Esophagus squamous epithelium (tissue), 5 donors: ENCODE measurements at places on chromosomes 11 and 22.
A peak's percentile ranks its signal among the peaks of the same experiment; 100 is the strongest.

DNA sequence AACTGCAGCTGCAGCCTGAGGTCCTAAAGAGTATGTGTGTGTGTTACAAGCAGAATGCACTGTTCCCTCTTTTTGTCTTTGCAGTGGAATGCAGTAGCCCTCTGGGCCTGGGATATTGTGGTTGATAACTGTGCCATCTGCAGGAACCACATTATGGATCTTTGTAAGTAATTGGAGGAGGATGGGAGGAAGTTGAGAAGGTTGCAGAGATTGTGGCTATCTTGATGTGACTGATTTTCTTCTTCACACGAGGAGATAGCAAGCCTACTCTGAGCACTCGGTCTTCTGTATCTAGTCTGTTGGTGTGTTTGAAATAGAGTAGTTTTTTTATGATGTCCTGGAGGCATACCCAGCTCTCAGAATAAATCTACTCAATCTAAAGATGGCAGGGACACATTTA, 2.3 kb downstream of the RBX1 start:
- H3K36me3 ChIP-seq = peaks cover 15% of the 10 kb centered on the region
- no peak overlapping the region for H3K4me3 ChIP-seq
- peak overlapping the region; percentile 15 for H3K27ac ChIP-seq
- H3K4me1 ChIP-seq = peaks cover 16% of the 10 kb centered on the region
- H3K27me3 ChIP-seq = no peaks in the 10 kb centered on the region

DNA sequence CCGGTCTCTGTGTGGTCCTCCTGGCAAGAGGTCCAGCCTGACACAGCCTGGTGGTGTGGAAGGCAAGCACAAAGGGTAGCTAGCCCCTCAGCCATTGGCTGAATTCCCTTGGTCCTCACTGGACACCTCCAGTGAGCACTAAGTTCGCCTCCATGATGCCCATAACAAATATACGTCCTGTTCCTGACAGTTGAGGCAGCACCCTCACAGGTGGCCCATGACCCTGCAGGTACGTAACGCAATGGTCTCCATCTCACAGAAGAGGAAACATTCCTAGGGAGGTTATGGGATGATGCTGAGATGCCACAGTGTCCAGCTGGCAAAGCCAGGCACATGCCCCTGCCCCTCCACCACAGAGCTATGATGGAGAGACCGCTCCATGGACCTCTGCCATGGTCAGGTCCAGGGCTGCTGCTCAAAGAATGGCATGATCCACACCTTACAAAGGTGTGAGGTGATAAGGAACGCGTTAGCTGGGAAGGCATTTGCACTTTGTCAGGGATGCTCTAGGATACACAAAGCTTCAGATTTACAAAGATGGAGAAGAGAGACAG, 1.4 kb upstream of the GNAZ start:
- H3K27me3 ChIP-seq = no peaks in the 10 kb centered on the region
- DNase-seq = no peak
- H3K27ac ChIP-seq = no peak overlapping the region
- H3K4me1 ChIP-seq = peaks cover 26% of the 10 kb centered on the region

DNA sequence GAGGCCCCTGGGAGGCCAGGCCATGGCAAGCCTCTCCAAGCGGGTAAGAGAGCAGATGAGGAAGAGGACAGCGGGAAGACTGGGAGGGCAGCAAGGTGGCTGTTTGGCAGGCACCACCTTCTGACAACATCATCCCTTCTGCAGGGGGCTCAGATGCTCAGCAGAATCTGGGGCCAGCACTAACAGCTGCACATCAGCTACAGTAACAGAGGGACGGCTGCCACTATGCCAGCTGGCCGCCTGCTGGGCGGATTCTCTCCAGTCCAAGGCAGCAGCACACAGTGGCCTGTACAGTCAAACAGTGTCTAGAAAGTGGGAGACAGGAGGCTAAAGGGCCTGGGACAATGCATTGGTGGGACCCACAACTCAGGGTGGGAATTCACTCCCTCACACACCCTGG, 10.7 kb upstream of the TXN2 start:
- no peak overlapping the region for H3K4me3 ChIP-seq
- no peaks in the 10 kb centered on the region for H3K27me3 ChIP-seq
- H3K27ac ChIP-seq = no peak overlapping the region

GRCh38 chr11:118641397-118642019, 34.1 kb downstream of the PHLDB1 start:
- no peak overlapping the region for H3K4me3 ChIP-seq
- H3K27me3 ChIP-seq = no peaks in the 10 kb centered on the region
- H3K36me3 ChIP-seq = peaks cover 98% of the 10 kb centered on the region
- H3K27ac ChIP-seq = no peak overlapping the region
- H3K4me1 ChIP-seq = peaks cover 26% of the 10 kb centered on the region

DNA sequence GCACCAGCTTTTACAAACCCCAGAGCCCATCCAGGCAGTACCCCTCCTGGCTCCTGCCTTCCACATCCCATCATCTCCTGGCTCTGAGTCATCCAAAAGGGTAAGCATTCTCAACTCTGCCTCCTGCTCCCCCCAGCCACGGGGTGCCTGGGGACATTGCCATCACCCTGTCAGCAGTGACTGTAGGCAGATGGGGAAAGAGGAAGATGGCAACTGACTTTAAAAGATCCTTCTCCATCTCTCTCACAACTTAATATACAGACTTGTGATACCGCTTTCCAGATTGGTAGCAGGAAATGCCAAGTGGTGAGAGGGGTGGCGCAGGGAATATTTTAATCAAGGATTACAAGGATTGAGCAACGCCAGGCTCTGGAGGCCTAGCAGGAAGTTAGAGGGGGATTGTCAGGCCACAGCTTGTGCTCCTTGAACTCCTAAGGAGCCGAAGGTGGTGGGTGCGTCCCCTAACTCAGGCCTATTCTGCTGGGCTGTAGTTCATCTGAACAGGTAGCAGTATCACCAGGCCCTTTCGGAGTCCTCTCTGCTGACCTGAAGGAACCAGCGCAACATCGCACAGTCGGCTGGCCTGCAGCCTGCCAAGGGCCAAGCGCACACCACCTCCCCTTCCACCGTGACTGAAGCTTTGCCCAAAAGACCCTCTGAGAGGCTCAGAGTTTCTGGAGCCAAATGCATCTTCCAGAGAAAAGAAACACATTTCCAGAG, 83.3 kb downstream of the ZC3H12C start:
- H3K4me1 ChIP-seq = no peaks in the 10 kb centered on the region
- H3K36me3 ChIP-seq = no peaks in the 10 kb centered on the region
- H3K27me3 ChIP-seq = no peaks in the 10 kb centered on the region
- no peak for DNase-seq

GRCh38 chr11:96051820-96052219, 127.9 kb upstream of the MTMR2 start:
- H3K4me3 ChIP-seq = no peak overlapping the region
- DNase-seq = no peak
- H3K4me1 ChIP-seq = peaks cover 6% of the 10 kb centered on the region
- no peaks in the 10 kb centered on the region for H3K27me3 ChIP-seq

DNA sequence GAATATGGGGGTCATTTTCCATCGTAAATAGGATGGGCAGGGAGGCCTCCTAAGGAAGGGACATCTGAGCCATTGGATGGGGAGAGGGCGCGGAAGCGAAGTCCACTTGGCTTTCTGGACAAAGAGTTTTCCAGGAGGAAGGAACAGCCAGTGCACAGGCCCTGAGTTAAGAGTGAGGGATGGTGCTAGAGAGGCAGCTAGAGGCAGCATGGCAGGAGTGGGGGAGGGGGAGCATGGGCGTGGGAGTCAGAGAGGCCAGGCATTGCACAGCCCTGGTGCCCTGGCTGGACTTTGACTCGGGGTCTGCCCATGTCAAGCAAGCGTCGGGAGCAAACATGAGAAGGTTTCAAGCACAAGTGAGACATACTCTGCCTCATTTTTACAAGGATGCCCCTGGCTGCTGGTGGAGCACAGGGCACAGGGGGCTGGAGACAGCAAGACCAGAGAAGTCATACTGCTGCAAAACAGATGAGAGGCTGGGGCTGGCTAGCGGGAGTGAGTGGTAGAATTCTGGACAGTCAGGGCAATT, 9.0 kb downstream of the GNAZ start:
- no peaks in the 10 kb centered on the region for H3K27me3 ChIP-seq
- H3K36me3 ChIP-seq = no peaks in the 10 kb centered on the region
- no peak for DNase-seq
- H3K4me1 ChIP-seq = no peaks in the 10 kb centered on the region

- no peak overlapping the region for H3K27ac ChIP-seq
- no peaks in the 10 kb centered on the region for H3K36me3 ChIP-seq
- H3K27me3 ChIP-seq = no peaks in the 10 kb centered on the region
- no peak for DNase-seq
- peaks cover 29% of the 10 kb centered on the region for H3K4me1 ChIP-seq
- no peak overlapping the region for H3K4me3 ChIP-seq
Measured at GRCh38 chr11:34603129-34604001, 17.5 kb upstream of the EHF start.

- H3K36me3 ChIP-seq = no peaks in the 10 kb centered on the region
- no peak for DNase-seq
- no peak overlapping the region for H3K4me3 ChIP-seq
- H3K27me3 ChIP-seq = no peaks in the 10 kb centered on the region
- H3K27ac ChIP-seq = no peak overlapping the region
Measured at GRCh38 chr11:132999516-132999915, 532.8 kb downstream of the OPCML start.

DNA sequence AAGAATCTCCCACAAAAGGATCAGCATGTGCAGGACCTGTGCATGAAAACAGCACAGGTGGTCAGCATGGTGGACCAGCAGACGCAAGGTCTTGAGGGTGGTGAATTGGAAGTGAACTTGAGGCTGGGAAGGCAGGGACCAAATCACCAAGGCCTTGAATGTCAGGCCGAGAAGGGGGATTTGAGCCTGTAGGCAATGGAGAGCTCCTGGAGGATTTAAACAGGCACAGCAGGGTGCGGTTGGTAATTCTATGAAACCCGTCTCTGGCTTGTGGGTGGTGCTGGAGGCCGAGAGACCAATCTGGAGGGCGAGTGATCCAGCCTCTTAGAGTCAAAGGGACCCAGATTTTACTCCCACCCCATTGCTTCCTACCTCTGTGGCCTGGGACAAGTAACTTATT, 2.4 kb downstream of the TSKU start:
- H3K27me3 ChIP-seq = peaks cover 12% of the 10 kb centered on the region
- H3K27ac ChIP-seq = peak overlapping the region; percentile 98
- H3K36me3 ChIP-seq = no peaks in the 10 kb centered on the region
- peak overlapping the region; percentile 90 for H3K4me3 ChIP-seq
- H3K4me1 ChIP-seq = peaks cover 66% of the 10 kb centered on the region

- H3K27me3 ChIP-seq = no peaks in the 10 kb centered on the region
- peaks cover 18% of the 10 kb centered on the region for H3K36me3 ChIP-seq
- H3K4me1 ChIP-seq = peaks cover 51% of the 10 kb centered on the region
- no peak overlapping the region for H3K4me3 ChIP-seq
- DNase-seq = no peak
- H3K27ac ChIP-seq = peak overlapping the region; percentile 76
Measured at GRCh38 chr22:29798801-29799200, 31.6 kb downstream of the UQCR10 start.

- no peaks in the 10 kb centered on the region for H3K27me3 ChIP-seq
- H3K4me3 ChIP-seq = no peak overlapping the region
- H3K4me1 ChIP-seq = no peaks in the 10 kb centered on the region
- H3K36me3 ChIP-seq = no peaks in the 10 kb centered on the region
Measured at GRCh38 chr11:29173660-29174062, 843.2 kb downstream of the KCNA4 start.

GRCh38 chr11:10439351-10439750, 15.7 kb upstream of the AMPD3 start:
- no peak overlapping the region for H3K27ac ChIP-seq
- H3K36me3 ChIP-seq = no peaks in the 10 kb centered on the region
- DNase-seq = no peak
- H3K4me3 ChIP-seq = no peak overlapping the region

DNA sequence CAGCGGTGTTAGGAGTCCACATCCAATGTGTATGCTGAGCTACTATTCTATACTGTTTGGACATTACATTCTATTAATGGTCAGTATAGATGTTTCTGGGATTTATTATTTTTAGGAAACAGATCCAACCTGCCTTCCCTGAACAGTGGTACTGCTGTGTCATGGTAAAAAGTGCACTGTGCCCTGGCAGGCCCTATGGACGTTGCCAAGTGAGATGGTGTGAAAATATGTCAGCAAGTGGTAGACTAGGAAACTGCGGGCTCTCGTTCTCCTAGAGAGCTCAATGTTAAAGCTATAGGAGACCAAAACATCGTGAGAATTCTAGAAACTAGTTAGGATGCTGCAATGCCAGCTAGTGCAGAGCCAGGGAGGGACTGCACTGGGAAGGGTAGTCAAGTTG, 26.0 kb upstream of the CYP2D6 start:
- no peak overlapping the region for H3K4me3 ChIP-seq
- no peak for DNase-seq
- H3K27me3 ChIP-seq = no peaks in the 10 kb centered on the region
- peaks cover 40% of the 10 kb centered on the region for H3K4me1 ChIP-seq
- H3K36me3 ChIP-seq = peaks cover 6% of the 10 kb centered on the region

DNA sequence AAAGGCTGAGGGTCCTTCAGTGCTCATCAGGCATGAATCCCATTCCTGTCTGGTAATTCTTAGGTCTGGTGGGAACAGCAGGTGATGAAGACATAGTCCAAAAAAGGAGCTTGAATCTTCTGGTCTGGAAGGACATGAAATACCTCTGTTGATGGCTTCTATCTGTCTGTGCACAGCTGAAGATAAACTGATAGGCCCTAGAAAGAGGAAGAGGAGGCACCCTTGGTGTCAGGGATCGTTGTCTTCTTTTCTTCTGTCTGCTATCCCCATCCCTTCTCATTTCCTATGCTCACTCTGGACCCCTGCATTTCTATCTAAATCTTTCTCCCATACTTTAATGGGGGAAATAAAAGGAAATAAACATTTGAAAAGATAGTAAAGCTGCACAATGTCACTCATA, 9.4 kb downstream of the AGBL2 start:
- H3K36me3 ChIP-seq = no peaks in the 10 kb centered on the region
- no peak overlapping the region for H3K4me3 ChIP-seq
- no peaks in the 10 kb centered on the region for H3K4me1 ChIP-seq

GRCh38 chr11:11416917-11417316, 63.9 kb upstream of the CSNK2A3 start:
- no peaks in the 10 kb centered on the region for H3K27me3 ChIP-seq
- H3K4me1 ChIP-seq = peaks cover 46% of the 10 kb centered on the region
- H3K4me3 ChIP-seq = no peak overlapping the region
- no peak for DNase-seq
- no peaks in the 10 kb centered on the region for H3K36me3 ChIP-seq
- no peak overlapping the region for H3K27ac ChIP-seq

GRCh38 chr11:133337951-133338418, 194.3 kb downstream of the OPCML start:
- no peaks in the 10 kb centered on the region for H3K27me3 ChIP-seq
- no peak for DNase-seq
- H3K4me1 ChIP-seq = no peaks in the 10 kb centered on the region
- no peak overlapping the region for H3K27ac ChIP-seq
- H3K36me3 ChIP-seq = no peaks in the 10 kb centered on the region
- no peak overlapping the region for H3K4me3 ChIP-seq
